Stimulated activated CD8-positive, alpha-beta memory T cell treated with anti-CD3 and anti-CD28 coated beads, Interleukin-4, amount 100 ng/mL, for 1 hour (primary cell): ENCODE measurements at places on chromosomes 2 and 18.

DNA sequence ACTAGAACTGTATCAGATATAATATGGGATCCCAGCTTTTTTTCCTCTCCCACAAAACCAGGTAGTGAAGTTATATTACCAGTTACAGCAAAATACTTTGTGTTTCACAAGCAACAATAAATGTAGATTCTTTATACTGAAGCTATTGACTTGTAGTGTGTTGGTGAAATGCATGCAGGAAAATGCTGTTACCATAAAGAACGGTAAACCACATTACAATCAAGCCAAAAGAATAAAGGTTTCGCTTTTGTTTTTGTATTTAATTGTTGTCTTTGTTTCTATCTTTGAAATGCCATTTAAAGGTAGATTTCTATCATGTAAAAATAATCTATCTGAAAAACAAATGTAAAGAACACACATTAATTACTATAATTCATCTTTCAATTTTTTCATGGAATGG, 77.7 kb upstream of the CSRNP3 start:
- no peak for DNase-seq

GRCh38 chr2:105546628-105546974, 147.8 kb upstream of the FHL2 start:
- no peak for DNase-seq

DNA sequence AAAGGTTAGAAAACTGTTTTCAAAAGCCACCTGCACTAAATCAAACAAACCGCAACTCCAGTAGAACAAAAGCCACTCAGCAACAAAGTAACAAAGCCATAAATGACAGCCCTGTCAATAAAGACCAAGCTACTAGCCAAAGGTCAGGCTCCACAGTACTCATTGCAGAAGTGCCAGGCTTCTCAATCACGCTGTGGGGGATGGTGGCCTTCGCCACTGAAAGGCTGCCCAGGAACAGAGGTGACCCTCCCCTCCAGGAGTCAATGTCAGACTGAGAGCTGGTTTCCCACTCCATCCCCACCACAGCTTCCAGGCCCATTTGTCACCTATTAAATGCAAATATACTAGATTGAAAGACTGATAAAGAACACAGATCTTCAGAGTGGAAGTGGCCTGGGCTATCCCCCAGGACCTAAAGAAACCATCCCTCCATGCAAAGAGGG, 5.9 kb downstream of the ATP8B1 start:
- DNase-seq = no peak

DNA sequence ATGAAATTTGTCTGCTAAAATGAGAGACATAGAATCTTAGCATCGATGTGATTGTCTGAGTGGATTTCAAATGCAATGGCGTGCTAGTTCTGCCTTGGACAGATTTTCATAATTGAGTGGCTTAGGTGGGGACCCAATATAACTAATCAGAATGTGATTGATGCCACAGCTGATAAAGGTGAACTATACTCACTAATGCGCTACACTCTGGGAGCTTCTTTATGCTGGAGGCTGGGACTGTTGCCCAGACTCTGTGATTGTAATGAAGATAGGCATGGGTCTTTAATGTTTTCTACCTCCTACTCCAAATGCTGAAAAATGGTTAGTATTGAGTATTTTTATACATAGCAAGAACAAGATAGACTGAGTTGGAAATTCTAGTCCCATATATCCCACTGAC, 339.5 kb upstream of the SLC39A10 start:
- no peak for DNase-seq

DNA sequence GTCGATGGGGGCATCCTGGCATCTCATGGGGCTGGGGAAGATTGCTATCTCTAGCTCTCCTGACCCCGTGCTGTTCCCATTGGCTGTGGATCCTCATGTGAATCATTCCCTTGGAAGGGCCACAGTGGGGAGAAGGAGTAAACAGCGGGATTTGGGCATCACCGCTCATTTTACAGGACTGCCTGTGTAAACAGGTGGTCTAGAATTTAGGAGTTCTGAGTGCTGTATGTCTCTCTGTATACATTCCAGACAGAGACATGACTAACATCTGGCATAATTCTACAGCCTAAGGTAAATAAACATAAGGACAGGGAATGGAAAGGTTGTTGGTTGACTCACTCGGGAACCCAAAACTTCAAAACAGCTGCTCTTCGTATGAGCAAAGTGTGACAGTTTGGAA, 92.7 kb downstream of the COPS8 start:
- no peak for DNase-seq

GRCh38 chr2:146365041-146365440, 1479.8 kb upstream of the ACVR2A start:
- no peak for DNase-seq

DNA sequence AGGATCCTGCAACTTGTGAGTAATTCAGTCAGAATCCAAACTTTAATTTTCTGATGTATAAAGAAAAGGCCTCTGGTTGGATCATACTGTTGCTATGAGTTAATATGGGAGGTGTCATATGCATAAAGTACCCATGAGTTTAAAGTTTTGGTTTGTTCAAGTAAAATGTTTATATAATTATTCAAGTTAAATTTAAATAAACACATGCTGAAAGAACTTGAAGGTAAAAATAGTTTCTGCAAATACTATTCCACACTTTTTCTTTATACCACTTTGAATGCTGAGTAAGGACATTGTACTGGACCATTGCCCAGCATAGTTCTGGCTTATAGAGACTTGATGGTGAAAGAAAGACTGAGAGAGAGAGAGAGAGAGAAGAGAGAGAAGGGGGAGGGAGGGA, 30.7 kb downstream of the PKP4 start:
- DNase-seq = no peak

- no peak for DNase-seq
These were observed 256.0 kb downstream of the DCDC2C start for GRCh38 chr2:3959372-3959771.

- DNase-seq = peak; percentile 58
These were observed 4.9 kb downstream of the ZAP70 start for GRCh38 chr2:97718051-97718882.

- DNase-seq = no peak
These were observed 202.8 kb upstream of the THUMPD2 start for GRCh38 chr2:39981883-39982311.

GRCh38 chr2:75494137-75494769, 66.5 kb downstream of the EVA1A start:
- DNase-seq = no peak

DNA sequence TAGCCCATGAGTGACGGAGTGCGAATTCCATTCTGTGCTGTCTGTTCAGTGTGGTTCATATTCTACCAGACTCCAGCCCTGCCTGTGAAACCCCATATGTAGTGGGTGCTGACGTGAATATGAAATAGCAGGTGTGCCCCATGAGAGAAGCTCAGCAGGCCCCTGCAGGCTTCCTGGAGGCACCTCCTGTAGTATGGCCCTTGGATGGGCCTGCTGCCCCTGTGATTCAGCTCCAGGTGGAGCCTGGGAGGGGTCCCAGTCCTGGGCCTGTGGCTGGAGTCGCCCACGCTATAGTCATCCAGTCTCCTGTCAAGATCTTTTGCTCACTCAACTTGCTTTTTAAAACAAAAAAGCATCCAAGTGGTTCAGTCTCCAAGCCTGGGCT, 125.5 kb downstream of the GLI2 start:
- no peak for DNase-seq

DNA sequence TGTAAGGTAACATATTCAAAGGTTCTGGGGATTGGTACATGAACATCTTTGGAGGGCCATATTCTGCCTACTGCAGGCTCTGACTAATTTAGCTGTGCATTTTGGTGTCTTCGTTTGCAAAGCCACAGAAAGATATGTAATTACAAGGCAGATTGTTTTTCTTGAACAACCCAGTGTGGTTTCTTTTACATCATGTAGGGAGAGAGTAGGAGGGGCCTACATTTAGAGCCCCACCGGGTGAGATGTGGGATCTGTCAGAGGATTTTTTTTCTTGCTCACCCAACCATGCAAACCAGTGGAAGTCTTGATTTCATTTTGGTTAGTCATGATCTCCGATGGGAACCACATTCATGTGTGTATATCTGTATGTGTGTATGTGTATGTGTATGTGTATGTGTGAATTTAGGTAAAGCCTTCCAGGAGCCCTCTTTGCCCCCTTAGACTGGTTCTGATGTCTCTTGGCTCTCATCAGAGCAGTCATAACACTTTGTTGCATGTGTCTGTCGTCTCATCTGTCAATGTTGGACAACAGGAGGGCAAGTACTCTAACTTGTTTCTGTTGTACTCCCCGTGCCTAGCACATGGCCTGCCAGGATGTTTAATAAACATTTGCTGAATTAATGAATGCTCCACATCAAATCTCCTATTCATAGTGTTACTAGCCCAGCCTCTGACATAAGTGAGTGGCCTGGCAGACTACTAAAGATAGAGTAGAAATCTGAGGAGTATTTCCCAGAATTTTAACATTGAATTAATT, 239.9 kb downstream of the MTX2 start:
- no peak for DNase-seq

- DNase-seq = no peak
These were observed 61.8 kb downstream of the NXPH2 start for GRCh38 chr2:138718405-138718804.

GRCh38 chr18:76133873-76134272, 361.2 kb downstream of the ZNF516 start:
- DNase-seq = no peak

GRCh38 chr2:10989151-10989550, 77.4 kb downstream of the KCNF1 start:
- no peak for DNase-seq

DNA sequence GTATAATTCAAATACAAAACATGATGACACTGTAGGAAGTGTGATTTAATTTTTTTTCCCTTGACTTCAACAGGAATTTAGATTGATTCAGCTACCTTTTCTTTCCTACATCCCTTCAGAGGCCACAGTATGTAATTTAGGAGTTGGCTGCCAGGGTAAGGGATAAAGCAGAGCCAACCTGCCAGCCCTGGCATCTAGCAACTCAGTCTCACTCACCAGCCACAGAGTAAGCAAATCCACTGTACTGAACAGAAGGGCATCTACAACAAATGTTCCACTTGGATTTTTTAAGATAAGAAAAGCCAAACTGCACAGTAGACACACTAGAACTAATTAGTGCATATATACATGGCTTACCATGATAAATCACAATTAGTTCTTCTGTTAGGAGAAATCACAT, 54.3 kb upstream of the PEX13 start:
- no peak for DNase-seq

DNA sequence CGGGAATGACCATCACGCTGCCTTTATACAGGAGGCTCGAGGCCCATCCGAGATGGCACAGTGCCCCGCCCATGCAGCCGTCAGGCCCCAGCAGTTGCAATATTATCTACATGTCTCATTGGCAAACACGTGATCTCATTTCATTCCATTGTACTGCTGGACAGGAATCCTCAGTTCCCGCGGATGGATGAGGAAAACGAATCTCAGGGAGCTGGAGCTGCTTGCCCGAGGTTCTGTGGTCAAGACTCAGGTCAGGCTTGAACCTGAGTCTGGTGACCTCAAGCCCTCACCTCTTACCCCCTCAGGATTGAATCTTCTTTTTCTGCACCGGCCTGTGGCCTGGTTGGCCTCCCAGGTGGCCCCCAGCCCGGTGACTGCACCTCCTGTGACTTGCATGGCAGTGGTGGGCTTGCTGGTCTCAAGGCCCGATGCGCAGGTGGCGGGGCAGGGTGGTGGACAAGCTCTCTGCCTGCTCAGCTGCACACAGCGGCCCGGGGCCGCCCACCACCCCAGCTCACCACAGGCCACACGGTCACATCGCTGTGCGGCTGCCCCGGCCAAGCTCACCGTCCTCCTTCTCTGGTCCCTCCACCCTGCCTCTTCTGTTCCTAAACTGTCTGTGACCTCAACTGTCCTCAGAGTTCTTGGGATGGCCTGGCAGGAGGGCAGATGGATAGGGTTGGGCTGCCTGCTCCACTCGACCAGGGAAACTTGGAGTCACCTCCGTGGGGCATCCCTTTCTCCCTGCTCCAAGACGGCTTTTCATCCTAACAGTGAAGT, 52.0 kb upstream of the HS6ST1 start:
- DNase-seq = no peak

GRCh38 chr2:201128933-201129505, 13.1 kb downstream of the CFLAR start:
- no peak for DNase-seq

- DNase-seq = no peak
These were observed 2.4 kb downstream of the GAREM1 start for GRCh38 chr18:32468147-32468845.

DNA sequence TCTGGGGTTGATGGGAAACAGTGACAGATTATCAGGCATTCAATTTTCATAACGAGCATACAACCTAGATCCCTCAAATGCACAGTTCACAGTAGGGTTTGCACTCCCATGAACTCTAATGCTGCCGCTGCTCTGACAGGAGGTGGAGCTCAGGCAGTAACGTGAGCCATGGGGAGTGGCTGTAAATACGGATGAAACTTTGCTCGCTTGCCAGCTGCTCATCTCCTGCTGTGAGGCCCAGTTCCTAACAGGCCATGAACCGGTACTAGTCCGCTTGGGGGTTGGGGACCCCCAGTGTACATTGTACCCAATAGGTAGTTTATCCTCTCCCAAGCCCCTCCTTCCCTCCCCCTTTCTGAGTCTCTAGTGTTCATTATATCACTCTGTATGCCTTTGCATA, 94.6 kb downstream of the PTH2R start:
- no peak for DNase-seq

GRCh38 chr2:72887740-72888437, 681 bp downstream of the SPR start:
- DNase-seq = peak; percentile 14

GRCh38 chr2:104539649-104540048, 314.3 kb upstream of the POU3F3 start:
- DNase-seq = no peak

DNA sequence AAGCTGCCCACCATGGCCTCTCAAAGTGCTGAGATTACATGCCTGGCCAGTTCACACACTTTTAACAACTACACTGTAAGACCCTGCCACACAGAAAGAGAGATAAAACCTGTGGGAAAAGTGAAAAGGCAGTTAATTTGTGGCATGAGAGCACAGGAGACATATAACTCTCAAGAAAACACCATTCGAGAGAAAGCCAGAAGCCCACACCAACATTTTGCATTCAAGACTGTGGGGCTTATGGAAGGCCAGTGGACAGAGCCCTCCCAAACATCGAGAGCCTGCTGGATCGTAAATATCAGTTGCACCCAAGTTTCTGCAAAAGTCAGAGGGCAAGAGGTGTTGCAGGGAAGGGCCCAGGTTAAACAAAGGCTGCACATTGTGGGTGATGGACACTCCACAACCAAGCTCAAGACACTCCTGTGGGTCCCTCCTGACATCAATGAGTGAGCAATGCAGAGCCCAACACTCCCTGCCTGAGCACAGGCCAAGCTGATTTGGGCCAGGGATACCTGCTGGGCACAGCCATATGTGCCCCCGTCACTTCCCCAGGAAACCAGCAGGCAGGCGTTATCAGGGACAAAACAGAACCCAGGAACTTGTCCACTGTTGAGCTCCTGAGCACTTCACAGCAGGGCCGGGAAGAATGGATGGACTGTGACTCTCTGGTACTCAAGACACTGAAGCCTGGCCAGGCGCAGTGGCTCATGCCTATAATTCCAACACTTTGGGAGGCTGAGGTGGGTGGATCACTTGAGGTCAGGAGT, 114.4 kb downstream of the ZFP36L2 start:
- DNase-seq = no peak

GRCh38 chr2:218470448-218470847, 51.5 kb downstream of the VIL1 start:
- no peak for DNase-seq
